ENCODE measurements at places on chromosomes 1 and 21.

GRCh38 chr1:233607252-233608119, 6.4 kb upstream of the KCNK1 start:
- DNase-seq, result no peak

DNA sequence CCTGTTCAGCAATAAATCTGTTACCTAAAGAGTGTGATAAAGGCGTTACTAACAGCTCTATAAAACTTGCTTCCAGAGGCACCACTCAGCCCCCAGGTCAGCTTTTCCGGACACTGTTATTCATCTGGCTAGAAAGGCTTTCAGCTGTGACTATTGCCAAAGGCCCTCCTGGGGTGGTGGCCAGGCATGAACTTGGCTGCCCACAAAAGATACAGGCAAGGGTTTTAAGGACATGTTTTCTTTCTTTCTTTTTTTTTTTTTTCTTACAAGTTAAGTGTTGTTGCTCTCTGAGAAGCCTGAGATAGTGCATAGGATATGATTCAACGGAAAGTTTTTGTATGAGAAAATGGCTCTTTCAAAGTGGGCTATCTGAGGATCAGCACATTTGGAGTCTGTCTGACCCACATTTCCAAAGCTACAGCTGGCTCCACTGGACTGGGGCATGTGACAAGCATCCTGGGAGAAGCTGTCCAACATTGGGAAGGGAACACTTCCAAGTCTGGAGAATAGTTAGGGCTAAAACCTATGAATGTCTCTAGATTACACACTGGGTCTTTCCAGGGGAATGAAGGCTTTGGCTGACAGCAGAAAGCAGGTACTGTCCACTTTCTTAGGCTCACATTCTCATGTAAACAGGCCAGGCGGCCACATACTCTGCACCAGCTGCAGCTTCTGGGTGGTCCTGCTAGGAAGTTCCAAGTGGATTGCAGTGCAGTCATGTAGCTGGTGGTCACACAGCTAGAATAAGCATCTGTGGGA, 639.7 kb downstream of the LMO4 start:
- no peak for DNase-seq

DNA sequence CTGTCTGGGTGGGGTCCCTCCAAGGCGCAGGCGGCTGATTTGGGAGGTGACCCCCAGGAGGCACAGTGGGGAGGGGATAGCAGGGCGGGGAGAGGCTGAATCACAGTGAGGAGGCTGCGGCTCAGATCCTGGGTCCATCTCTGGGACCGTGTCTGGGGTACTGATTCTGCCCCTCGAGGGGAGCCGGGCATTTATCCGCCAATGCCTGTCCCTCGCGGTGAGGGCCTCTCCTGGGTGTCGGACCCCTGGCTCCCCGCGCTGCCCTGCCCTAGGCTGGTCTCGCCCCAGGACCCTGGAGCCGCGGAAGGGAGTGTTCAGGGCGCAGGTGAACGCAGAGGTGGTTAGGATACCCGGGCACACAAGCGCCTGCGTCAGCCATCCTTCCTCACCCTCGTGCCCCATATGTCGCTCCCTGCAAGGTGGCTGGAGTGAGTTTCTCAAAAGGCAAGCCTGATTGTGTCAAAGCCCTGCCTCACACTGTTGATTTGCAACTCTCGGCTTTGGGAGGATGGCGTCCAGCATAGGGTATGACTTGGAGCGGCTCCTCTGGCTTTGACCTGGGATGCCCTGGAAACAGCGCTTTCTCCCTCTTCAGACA, 530.9 kb downstream of the PTPRU start:
- DNase-seq, result no peak

DNA sequence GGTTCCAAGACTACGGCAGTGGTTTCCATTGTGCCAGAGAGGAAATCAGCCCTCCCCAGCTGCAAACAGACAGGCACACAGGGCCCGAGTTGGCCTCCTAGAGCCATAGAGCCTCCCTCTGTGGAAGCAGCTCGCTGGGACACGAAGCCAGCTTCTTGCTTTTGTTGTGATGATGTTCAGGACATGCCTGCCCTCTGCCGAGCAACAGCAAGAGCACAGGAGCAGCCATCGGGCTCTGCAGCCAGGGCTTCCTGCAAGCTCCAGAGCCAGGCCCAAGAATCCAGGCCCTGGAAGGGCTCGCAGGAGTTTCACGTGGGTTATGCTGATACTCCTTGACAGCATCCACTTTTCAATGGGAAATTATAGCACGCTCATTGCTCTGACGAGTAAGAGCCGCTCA, 18.5 kb downstream of the NPHP4 start:
- peak; percentile 51 for DNase-seq

DNA sequence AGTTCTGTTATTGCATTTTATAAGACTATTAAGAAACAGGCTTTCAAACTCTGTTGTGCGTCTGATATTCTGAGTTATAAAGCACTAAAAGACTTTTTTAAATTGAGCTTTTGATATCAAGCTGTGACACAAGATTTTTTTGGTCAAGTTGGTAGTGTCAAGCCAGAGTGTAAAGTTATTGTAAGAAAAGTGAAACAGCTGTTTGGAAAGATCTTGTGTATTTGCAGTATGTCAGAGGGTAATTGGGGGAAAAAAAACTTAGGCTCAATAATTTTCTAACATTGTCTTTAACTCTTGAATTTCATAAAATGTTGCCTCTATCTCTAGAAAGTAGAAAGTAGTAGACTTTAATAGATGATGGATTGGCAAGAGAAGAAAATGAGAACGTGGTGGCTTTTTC, 3.8 kb downstream of the CACYBP start:
- DNase-seq, result no peak

GRCh38 chr1:95203908-95204437, 30.0 kb upstream of the RWDD3 start:
- no peak for DNase-seq

DNA sequence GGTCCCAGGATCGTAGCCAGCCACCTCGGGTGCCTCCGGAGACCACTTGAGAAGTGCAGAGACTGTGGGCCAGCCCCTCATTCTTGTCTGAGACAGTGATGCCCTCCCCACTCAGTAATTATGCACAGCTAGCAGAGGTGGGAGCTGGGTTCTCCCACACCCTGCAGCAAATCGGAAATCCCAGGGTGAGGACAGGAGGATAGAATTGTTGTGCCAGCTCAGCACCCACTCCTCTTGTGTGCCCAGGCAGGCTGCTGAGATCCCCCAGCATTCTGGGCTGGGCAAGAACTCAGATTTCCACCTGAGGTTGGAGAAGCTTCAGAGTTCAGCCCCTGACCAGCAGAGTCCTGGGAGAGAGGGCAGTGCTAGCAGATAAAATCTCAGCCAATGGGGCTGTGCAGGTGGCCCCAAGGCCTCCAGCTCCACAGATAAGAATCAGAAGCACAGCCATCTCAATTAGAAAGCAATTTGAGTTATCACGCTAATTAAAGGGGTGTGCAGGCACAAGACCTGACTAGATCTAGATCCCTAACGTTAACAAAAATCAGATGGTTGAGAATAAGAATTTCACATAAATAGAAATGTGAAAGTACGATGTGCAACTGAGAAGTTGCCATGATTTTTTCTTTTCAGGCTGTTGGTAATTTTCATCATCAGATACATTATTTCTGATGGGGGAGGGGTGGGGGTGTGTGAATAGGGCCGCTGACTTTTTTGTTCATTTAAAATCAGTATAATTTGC, 45.5 kb upstream of the IRF2BP2 start:
- DNase-seq, result no peak

GRCh38 chr1:95012389-95012788, 60.4 kb downstream of the ALG14 start:
- DNase-seq, result peak; percentile 64

DNA sequence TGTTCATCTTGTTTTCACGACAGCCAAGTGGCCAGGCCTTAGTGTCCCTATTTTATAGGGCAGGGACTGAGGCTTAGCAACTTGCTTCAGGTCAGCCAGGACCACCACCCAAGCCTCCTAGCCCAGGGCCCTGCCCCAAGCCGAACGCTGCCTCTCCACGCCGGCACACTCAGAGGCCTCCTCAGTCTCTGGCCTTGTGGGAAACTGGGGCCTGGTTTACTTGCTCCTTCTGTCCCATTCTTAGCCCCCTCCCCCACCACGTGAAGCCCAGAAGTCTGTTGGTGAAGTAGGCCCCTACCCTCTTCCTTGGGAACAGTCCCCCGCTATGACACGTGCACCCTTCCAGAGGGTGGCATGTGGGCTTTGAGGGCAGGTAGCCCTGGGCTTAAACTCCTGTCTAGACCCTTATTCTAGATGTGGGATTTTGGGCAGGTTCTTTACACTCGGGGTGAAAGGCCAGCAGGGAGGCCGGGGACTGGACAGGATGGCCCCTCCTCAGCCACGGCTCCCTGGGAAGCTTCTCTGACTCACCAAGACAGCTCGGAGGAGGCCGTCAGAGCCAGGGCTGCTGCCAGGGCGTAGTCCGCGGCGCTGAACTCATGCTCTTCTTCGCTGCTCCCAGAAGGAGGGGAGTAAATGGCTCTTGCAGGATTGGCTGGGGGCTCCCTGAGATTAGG, 4.3 kb downstream of the MYOM3 start:
- peak; percentile 41 for DNase-seq

DNA sequence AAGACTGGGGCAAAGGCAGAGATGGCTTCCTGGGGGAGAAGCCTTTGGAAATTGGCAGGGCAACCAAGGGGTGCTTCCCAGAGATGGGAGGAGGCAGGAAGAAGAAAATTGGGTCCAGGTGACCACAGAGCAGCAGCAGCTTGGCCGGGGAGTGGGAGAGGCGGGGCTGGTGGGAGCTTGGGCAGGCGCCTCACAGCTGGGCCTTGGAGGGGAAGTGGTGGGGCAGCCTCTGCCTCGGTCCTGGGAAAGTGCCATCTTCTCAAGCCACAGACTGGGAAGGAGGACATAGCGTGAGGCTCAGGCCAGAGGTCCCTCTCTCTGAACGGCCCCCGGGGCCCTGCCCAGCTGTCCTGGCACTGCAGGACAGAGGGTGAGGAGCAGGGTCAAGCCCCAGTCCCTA, 24.0 kb upstream of the WASF2 start:
- no peak for DNase-seq

GRCh38 chr1:230308039-230308438, 118.1 kb downstream of the PGBD5 start:
- peak; percentile 19 for DNase-seq

DNA sequence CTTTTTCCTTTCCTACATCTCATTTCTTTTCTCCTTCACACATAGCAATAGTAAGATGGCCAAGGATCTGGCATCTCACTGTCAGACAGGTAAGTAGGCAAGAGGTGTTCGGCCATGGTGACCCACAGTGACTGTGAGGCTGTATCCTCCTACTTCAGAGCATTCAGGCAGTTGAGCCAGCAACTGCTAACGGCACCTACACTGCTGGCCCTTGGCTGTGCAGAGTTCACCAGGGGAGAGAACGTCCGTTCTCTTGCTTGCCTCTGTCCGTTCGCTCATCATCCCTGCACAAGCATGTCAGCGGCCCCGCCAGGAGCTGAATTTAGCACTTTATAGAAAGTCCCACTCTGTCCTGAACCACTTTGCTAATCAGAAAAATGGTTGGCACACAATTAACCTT, 113.6 kb downstream of the GREM2 start:
- DNase-seq, result no peak

DNA sequence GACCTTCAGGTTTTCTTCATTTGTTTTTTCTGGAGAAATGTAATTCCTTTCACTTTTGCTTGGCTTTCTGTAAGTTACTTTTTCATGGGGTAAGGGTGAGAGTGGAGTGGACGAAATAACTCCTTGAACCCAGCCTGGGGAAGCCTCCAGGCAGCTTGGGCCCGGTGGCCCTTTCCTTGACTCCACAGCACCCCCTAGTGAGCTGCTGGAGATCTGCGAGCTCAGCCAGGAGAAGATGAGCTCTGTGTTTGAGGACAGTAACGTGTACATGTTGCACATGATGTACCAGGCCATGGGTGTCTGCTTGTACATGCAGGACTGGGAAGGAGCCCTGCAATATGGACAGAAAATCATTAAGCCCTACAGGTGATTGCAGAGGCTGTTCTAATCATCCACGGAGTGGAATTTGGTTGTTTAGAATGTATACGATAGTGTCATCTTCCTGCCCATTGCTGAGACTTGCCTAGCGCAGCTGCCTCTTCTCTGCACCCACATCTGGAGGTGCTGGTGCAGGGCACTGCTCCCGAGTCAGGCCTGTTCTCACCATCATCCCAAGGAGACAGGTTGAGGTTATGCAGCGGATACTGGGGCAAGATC, 51.0 kb downstream of the SMYD2 start:
- DNase-seq, result no peak

GRCh38 chr1:112460615-112461014, 48.1 kb upstream of the WNT2B start:
- DNase-seq, result peak; percentile 43

DNA sequence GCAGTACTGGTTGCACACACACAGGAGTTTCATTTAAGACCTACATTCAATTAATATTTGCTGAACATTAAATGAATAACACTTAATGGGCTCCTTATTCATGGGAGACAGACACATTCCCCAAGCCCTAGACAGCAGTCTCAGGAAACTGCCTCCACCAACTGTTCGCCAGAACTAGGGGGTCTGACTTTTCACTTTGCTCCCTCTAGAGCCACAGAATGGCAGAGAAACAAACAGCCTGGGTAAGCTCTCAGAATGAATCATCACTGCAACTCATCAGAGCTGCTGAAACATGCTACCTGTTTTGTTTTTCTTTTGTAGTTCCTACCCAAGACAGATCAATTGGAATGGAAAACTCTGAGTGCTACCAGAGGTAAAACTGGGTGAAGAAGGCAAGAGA, 31.7 kb downstream of the ELK4 start:
- peak; percentile 12 for DNase-seq

DNA sequence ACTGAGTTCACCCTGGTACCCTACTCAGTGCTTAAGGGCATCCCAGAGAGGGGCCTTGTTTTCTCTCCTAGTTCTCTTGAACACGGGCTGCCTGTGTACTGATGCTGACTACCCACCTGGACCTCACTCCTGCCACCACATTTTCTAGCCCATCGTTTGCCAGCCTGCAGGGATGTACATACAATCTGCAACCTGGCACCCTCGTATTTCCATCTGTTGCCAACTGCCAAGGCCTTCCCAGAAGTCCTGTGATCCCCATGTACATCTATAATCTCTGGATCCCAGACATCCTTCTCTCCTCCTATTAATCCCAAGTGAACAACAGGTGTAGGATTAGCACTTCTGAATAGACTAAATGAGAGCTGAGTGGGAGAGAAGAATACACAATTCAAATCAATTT, 212.0 kb downstream of the SLC45A1 start:
- no peak for DNase-seq

DNA sequence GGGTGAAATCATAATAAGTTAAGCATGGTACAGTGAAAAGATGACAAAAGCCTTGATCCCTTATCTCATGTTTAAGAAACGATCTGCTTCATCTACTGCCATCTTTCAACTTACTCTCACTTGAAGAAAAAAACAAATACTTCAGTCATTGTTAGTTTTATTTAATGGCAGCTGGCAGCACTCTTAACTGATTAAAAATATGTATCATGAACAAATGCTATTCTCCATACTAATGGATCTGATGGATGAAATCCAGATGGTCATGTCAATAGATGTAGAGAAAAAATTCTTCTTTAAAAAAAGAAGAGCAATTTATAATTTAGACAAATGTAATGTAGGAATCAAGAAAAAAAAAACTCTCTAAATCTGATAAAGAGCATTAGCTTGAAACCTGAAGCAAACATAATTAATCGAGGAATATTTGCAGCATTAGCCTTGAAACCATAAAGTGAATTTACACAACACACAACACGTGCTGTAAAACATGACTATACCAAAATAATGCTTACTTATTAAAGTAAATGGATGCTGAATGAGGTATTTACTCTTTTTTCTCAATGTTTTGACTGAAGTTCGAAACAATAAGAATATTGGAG, 579.0 kb upstream of the ADAMTS5 start:
- DNase-seq, result no peak
